ENCODE measurements at places on chromosomes 7 and 10. TPM values are rescaled to one million over a fixed set of nuclear protein-coding genes. Genes with fewer than 3 reads are reported as not detected.

The GTPBP10 gene
- total RNA-seq: 25.9 TPM

The RTKN2 gene
- total RNA-seq: not detected

The SFTPA1 gene
- 0.17 TPM for total RNA-seq

The VPS41 gene
- 33.7 TPM for total RNA-seq

The MBLAC1 gene
- total RNA-seq: 2.8 TPM

The AKR1C4 gene
- not detected for total RNA-seq

The SYT15 gene
- total RNA-seq: 3.6 TPM

The MMP21 gene
- total RNA-seq: not detected

The MRPS17 gene
- 23.2 TPM for total RNA-seq

The MBL2 gene
- not detected for total RNA-seq

The IL2RA gene
- 1.5 TPM for total RNA-seq

The KEL gene
- total RNA-seq: 0.27 TPM

The ASIC3 gene
- 8.6 TPM for total RNA-seq

The AKR1D1 gene
- not detected for total RNA-seq

The NUDT13 gene
- 4.5 TPM for total RNA-seq

The TMEM196 gene
- not detected for total RNA-seq
